Stomach (tissue), 19 donors: ENCODE measurements at places on chromosomes 11 and 22.

- no peaks in the 10 kb centered on the region for H3K27me3 ChIP-seq
- peak overlapping the region; percentile 95 for H3K27ac ChIP-seq
- no peaks in the 10 kb centered on the region for H3K36me3 ChIP-seq
- H3K4me3 ChIP-seq, result peak overlapping the region; percentile 75
- peaks cover 81% of the 10 kb centered on the region for H3K4me1 ChIP-seq
- DNase-seq, result no peak
Observed at GRCh38 chr22:37747080-37747714, 50.3 kb downstream of the TRIOBP start.

GRCh38 chr11:104549019-104549418 lies 349.2 kb downstream of the CASP12 start:
- no peaks in the 10 kb centered on the region for H3K36me3 ChIP-seq
- no peak overlapping the region for H3K4me3 ChIP-seq
- no peak for DNase-seq
- no peaks in the 10 kb centered on the region for H3K27me3 ChIP-seq
- H3K4me1 ChIP-seq, result no peaks in the 10 kb centered on the region
- H3K27ac ChIP-seq, result no peak overlapping the region

DNA sequence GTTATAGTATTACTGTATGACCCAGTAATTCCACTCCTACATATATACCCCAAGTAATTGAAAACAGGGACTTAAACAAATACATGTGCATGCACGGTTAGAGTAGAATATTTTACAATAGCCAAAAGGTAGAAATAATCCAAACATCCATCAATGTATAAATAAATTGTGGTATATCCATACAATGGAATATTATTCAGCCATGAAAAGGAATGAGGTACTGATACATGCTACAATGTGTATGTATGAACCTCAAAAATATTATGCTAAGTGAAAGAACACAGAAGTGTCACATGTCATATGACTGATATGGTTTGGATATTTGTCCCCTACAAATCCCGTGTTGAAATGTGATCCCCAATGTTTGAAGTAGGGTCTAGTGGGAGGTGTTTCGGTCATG lies 560.8 kb upstream of the LARGE1 start:
- no peaks in the 10 kb centered on the region for H3K4me1 ChIP-seq
- DNase-seq, result no peak
- H3K27ac ChIP-seq, result no peak overlapping the region
- H3K36me3 ChIP-seq, result no peaks in the 10 kb centered on the region
- H3K4me3 ChIP-seq, result no peak overlapping the region
- peaks cover 6% of the 10 kb centered on the region for H3K27me3 ChIP-seq

DNA sequence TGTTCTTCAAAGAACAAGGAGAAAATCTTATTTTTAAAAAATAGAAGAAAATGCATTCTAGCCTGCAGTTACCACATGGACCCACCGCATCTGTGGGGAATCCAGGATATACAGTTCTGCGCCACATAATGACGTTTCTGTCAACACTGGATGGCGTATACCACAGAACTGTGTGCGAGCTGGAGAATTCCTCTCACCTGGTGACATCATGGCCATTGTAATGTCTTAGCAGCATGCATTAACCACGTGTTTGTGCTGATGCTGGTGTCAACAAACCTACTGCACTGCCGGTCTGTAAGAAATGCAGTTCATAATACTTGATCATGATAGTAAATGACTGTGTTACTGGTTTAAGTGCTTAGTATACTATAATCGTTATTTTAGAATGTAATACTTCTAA lies 174.7 kb downstream of the TBC1D22A start:
- no peak overlapping the region for H3K4me3 ChIP-seq
- H3K36me3 ChIP-seq, result no peaks in the 10 kb centered on the region
- no peak for DNase-seq
- H3K27me3 ChIP-seq, result no peaks in the 10 kb centered on the region
- no peak overlapping the region for H3K27ac ChIP-seq
- peaks cover 9% of the 10 kb centered on the region for H3K4me1 ChIP-seq

DNA sequence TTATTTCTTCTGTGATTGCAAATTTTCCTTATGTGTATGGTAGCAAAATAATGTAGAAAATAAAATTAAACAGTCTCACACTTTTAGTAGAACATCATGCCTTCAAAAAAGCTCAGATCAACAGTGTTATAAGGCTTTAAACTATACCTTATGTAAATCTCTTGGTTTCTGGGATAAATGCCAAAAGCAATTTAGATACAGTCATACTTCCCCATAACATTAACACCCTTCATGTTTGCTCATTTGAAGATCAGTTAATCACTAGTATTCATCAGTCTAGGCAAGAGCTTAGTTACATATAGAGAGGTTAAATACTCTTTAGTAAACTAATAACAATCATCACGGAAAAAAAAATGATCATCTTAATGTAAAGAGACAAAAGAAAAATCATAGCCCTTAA lies 421.8 kb upstream of the ANO3 start:
- H3K27ac ChIP-seq, result no peak overlapping the region
- DNase-seq, result peak; percentile 34
- H3K4me1 ChIP-seq, result no peaks in the 10 kb centered on the region
- no peak overlapping the region for H3K4me3 ChIP-seq

GRCh38 chr11:80843266-80843974 lies 1402.6 kb upstream of the TENM4 start:
- H3K4me1 ChIP-seq, result no peaks in the 10 kb centered on the region
- H3K27me3 ChIP-seq, result no peaks in the 10 kb centered on the region
- no peak overlapping the region for H3K4me3 ChIP-seq
- no peak overlapping the region for H3K27ac ChIP-seq

DNA sequence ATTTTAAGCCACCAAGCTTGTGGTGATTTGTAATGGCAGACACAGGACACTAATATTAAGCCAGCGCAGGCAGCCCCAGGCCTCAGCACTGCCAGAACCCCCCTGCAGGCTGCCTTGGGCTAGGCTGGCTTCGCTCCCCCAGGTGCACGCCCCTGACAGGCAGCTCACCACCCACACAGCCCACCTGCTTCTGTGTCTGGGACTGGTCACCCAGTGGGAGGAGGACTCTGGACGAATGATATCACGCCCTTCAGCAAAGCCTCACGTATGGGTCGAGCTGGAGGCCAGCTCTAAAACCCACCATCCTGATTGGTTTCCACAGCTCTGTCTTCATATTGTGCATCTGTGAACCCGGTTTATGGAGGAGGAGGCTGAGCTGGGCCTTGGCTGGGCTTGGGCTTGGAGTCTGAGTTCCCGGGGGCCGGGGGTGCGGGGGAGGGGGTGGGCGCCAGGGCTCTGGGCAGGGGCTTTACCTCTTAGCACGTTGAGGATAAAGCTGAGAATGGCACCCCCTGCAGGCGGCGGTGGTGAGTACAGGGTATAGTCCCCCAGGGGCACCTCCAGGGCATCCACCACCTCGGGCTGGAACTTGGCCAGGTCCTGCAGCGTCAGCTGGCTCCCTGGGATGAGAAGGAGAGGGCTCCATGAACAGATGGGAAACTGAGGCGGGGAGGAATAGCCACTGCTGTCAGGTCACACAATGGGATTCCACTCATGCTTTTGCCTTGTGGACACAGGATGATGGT lies 13.8 kb downstream of the GGT5 start:
- DNase-seq, result peak; percentile 74
- H3K36me3 ChIP-seq, result peaks cover 19% of the 10 kb centered on the region
- peaks cover 13% of the 10 kb centered on the region for H3K4me1 ChIP-seq

GRCh38 chr11:31340903-31341572 lies 28.5 kb downstream of the DCDC1 start:
- no peak for DNase-seq
- no peaks in the 10 kb centered on the region for H3K4me1 ChIP-seq
- H3K4me3 ChIP-seq, result no peak overlapping the region
- no peaks in the 10 kb centered on the region for H3K27me3 ChIP-seq
- H3K36me3 ChIP-seq, result no peaks in the 10 kb centered on the region

DNA sequence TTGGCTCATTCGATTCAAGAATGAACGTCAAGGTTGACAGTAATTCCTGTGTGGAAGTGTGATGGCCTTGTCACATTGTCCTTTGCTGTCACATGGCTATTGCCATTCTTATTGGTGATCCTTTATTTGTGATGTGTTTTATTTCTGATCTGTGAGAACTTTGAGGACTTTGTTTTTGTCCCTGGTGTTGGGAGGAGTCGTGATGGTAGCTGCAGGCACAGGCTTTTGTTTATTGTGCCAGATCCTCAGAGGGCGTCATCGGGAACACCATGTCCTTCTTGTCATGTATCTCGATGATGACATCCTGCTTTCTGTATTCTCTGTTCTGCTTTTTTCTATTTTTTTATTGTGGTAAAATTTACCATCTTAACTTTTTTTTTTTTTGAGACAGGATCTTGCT lies 5.6 kb downstream of the PICK1 start:
- H3K36me3 ChIP-seq, result peaks cover 87% of the 10 kb centered on the region
- no peak for DNase-seq
- no peaks in the 10 kb centered on the region for H3K27me3 ChIP-seq
- no peak overlapping the region for H3K27ac ChIP-seq
- peaks cover 6% of the 10 kb centered on the region for H3K4me1 ChIP-seq

- H3K4me1 ChIP-seq, result peaks cover 14% of the 10 kb centered on the region
- H3K36me3 ChIP-seq, result peaks cover 6% of the 10 kb centered on the region
- H3K27ac ChIP-seq, result no peak overlapping the region
- no peak overlapping the region for H3K4me3 ChIP-seq
- H3K27me3 ChIP-seq, result no peaks in the 10 kb centered on the region
Observed at GRCh38 chr11:47607380-47607779, 13.2 kb upstream of the C1QTNF4 start.

DNA sequence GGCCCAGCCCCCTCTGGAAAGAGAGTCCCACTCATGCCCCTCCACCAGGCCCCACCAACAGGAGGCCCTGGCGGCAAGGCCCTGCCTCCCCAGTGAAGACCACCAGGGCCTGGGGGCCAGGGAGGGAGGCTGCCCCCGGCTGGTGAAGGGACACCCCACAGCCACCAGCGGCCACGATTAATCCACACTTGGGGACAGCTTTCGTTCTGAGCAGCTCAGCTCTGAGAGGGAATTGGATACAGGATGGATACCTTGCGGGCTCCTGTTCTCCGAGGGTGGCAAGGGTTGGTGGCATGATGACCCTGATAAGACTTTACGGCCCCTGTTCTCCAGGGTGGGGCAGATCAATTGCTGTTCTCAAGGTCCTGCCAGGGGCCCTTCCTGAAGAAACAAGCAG lies 6.9 kb upstream of the NLRP6 start:
- peaks cover 8% of the 10 kb centered on the region for H3K4me1 ChIP-seq
- H3K27ac ChIP-seq, result peak overlapping the region; percentile 89
- no peak overlapping the region for H3K4me3 ChIP-seq
- H3K36me3 ChIP-seq, result no peaks in the 10 kb centered on the region
- no peaks in the 10 kb centered on the region for H3K27me3 ChIP-seq

DNA sequence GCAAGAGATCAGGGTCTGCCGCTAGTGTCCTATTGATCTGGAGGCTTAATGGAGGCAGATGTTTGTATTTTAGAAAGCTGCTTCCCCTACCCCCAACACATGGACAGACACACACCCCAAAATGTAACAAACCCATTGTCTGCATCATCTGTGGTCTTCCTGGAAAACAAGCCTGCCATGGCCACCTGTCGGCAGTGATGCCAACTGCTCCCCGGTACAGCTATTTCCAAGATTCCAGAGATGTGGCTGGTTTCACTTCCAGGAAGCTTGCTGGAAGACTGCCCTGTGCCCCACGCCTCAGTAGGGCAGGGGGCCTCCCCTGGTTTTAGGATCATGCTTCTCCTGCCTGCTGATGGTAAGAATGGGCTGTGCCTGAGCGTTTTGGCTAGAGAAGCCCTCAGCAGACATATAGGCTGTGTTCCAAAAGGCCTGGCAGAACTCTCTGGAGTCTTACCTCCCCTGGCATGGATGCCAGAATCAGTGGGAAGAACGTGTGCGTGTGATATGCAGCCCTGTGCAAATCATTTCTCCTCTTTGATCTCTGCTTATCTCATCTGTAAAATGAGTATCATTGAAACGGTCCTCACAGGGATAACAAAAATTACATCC lies 108.6 kb downstream of the FBXO7 start:
- H3K27me3 ChIP-seq, result no peaks in the 10 kb centered on the region
- H3K36me3 ChIP-seq, result no peaks in the 10 kb centered on the region
- DNase-seq, result no peak
- no peak overlapping the region for H3K4me3 ChIP-seq

GRCh38 chr11:118484405-118484804 lies 42.9 kb upstream of the TTC36 start:
- peaks cover 96% of the 10 kb centered on the region for H3K36me3 ChIP-seq
- no peaks in the 10 kb centered on the region for H3K27me3 ChIP-seq
- H3K4me1 ChIP-seq, result no peaks in the 10 kb centered on the region
- no peak overlapping the region for H3K27ac ChIP-seq
- no peak for DNase-seq
- H3K4me3 ChIP-seq, result no peak overlapping the region

DNA sequence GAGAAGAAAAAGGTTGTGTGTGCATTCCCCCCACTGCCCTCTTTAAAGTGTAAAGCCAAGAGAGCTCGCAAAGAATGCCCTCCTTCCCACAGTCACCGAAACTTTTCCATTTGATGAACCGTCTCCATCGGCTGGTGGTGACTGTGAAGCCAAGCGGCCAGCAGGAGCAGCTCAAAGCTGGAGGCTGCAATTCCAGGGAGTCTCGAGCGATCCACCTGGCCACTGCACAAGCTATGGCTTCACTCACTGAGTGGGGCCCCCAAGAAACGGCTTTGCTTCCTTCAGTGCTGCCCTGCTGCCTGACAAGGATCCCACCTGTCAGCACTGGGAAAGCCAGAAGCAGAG lies 117.7 kb downstream of the ABTB2 start:
- H3K36me3 ChIP-seq, result no peaks in the 10 kb centered on the region
- no peaks in the 10 kb centered on the region for H3K27me3 ChIP-seq

- no peak for DNase-seq
- H3K27me3 ChIP-seq, result no peaks in the 10 kb centered on the region
- peak overlapping the region; percentile 66 for H3K27ac ChIP-seq
- H3K4me3 ChIP-seq, result no peak overlapping the region
Observed at GRCh38 chr11:111923351-111923788, 4.7 kb downstream of the C11orf52 start.

DNA sequence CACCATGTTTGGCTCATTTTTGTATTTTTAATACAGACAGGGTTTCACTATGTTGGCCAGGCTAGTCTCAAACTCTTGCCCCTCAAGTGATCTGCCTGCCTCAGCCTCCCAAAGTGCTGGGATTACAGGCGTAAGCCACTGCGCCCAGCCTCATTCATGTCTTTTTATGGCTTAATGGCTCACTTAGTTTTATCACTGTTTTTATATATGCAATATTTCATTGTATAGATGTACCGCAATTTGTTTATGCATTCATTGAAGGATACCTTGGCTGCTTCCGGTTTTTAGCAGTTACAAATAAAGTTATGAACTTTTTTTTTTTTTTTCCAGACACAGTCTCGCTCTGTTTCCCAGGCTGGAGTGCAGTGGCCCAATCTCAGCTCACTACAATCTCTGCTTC lies 5.5 kb upstream of the TCN2 start:
- no peaks in the 10 kb centered on the region for H3K36me3 ChIP-seq
- peaks cover 39% of the 10 kb centered on the region for H3K4me1 ChIP-seq
- H3K27me3 ChIP-seq, result no peaks in the 10 kb centered on the region
- no peak overlapping the region for H3K4me3 ChIP-seq
- H3K27ac ChIP-seq, result no peak overlapping the region
